ENCODE measurements at places on chromosomes 7 and 10.

DNA sequence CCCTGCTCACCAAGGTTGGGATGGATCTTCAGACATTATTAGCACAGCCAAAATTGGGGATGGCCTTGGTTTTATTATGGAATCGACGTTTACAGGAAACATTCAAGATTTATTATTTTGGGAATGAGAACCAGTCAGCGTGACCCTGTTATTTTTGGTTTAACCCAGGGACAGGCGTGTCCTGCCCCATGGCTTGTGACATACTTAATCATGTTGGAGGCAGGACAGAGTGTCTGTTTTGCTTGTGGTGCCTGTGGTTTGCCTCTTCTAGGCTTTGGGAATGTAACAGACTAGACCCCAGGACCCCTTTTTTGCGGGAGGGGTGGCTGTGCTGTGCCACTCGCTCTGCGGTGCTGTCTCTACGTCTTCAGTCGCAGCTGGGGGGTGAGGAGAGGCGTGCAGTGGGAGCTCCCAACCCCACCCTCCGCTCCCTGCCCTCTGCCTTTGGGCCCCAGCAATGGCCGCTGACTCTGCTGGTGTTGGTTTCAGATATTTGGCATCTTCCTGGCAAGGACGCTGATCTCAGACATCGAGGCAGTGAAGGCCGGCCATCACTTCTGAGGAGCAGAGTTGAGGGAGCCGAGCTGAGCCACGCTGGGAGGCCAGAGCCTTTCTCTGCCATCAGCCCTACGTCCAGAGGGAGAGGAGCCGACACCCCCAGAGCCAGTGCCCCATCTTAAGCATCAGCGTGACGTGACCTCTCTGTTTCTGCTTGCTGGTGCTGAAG, 20.1 kb upstream of the SH2D4B start:
- no peak for DNase-seq

DNA sequence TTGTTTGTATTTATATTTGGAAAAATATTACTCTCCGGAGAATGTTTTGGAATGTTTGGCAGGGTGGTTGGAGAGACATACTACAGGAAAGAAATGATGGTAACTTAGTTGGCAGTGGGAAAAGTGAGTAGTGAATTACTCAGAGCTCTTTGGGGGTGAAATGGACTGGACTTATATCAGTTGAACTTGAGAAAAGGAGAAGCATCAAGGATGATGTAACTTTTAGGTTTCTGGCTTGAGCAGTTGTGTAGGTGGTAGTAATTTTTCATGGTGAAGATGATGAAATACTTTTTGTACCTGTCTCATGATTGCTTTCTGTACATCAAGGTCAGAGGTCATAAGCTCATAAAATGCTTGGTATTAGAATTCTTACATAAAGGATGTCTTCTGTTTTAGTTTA, 617.2 kb downstream of the AUTS2 start:
- DNase-seq = no peak

- no peak for DNase-seq
These were observed 83.3 kb downstream of the CPXM2 start for GRCh38 chr10:123808286-123808685.

- DNase-seq = no peak
These were observed 324.1 kb downstream of the ADARB2 start for GRCh38 chr10:1413256-1413655.

DNA sequence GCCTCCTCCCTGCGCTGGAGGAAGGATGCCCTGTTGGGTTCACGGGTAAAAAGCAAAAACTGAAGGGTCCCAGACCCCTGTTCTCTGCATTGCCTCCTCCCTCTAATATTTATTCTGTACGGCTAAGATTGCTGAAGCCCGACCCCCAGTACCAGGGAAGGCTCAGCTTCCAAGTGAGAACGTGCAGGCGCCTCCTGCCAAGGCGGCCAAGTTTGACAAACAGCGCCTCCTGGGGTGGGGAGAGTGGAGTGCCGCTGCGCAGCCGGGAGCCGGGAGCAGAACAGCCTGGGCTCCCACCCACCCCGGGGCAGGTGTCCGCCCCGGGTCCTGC, 4.7 kb upstream of the EBF3 start:
- DNase-seq = no peak

GRCh38 chr7:30363778-30364563, 79.6 kb downstream of the ZNRF2 start:
- no peak for DNase-seq

All from stimulated activated CD8-positive, alpha-beta memory T cell treated with anti-CD3 and anti-CD28 coated beads, Interleukin-15, amount 100 ng/mL, for 24 hours (primary cell).